Stimulated activated CD4-positive, alpha-beta T cell treated with anti-CD3 and anti-CD28 coated beads, TNF-alpha, amount 100 ng/mL, for 24 hours (primary cell): ENCODE measurements at places on chromosomes 1 and 21.

GRCh38 chr1:23927097-23927496, 13.9 kb upstream of the CNR2 start:
- DNase-seq, result no peak

GRCh38 chr1:152777510-152778137, 2.7 kb downstream of the LCE1F start:
- no peak for DNase-seq

DNA sequence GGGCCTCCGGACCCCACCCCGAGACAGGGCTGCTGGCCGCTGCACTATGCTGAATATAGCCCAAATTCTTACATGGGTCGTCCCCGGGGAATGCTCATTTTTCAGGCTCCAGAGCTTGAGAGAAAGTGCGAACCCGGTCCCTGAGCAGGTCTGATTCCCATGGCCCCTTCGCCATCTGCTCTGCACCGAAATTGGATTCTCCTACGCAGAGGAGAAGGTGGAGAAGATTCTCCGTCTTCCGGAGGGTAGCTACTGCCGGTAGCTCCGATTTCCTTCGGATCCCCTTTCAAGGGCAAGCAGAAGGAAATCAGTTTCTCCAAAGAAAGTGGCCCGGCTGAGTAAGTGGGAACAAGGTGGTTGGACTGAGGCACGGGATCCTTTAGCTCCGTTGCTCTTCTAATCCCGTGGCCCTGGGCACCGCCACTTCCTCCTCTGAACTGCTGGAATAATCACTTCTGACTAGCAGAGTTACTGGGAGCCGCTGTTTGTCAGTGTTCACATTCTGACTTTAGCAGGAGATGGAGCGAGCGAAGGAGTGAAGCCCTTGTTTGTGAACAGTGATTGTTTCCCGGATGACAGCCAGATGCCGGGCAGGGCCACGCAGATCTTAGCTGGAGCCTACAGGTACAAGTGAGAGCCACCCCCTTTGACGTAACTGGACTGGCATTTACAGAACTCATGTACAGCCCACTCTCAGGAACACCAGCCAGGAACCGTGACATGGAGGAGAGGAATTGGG, 1.1 kb upstream of the ZNF496 start:
- DNase-seq, result no peak

- no peak for DNase-seq
Observed at GRCh38 chr1:182953826-182954225, 860 bp upstream of the SHCBP1L start.

DNA sequence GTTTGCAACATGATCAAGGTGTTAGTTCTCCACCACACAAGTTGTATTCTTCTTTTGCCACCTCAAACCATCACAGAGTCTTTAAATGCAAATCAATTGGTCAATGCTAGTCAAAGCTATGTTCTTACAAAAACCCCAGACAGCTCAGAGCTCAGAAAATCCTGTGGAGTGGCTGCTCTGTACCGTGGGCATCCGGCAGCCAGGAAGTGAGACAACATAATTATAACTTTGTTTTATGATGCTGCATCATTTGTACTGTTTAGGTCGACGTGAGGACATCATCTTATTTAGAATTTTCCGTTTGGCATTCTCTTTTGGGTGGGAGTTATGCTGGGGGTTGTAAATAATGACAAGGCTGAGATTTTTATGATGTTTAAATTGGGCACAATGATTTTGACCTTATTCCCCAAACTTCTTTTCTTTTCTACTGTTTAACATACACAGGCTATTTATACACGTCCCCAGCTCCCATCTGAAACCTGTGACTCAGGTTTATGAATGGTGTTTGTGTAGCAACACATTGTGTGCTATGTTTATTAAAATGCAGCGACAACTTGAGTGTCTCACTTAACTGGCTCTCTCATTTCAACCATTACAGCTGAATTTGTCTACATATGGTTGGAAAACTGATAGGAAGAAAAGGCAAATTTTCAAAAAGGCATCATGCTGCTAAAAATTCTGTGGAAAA, 124.0 kb downstream of the CNIH3 start:
- no peak for DNase-seq

DNA sequence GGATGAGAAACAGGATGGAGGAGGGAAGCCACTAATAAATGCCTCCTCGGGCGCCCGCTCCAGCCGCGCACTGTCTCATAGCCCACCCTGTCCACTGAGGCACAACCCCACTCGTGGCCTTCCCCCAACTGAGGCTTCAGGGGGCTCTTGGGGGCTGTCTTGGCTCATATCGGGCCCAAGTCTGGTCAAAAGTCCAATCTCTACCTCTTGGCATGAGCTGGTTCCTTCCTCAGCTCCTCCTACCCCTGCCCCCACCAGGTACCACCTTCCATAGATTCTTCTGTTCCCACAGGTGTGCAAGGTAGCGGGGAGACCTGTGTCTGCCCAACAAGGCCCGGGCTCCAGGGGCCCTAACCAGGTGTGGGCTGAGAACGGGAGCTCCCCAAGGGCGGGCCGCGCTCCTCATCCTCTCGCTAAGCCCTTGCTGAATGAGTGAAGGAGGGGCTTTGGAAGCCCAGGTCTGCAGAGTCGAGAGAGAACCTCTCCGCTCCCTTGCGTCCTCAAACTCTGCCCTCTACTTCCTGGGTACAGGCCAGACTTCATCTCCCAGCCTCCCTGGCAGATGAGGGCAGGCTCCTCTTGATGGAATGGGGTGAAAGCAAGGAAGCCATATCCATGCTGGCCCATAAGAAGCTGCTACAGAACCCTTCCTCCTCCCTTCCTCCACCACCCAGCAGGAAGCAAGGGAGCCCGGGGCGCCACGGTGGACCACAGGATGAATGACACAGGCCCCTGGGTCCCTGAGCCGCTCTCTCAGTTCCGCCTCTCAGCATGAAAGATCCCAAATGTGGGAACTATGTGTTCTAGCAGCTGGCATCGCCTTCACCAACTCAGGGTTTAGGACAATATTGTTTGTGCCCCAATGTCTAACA, 74.7 kb downstream of the PSMG1 start:
- no peak for DNase-seq

DNA sequence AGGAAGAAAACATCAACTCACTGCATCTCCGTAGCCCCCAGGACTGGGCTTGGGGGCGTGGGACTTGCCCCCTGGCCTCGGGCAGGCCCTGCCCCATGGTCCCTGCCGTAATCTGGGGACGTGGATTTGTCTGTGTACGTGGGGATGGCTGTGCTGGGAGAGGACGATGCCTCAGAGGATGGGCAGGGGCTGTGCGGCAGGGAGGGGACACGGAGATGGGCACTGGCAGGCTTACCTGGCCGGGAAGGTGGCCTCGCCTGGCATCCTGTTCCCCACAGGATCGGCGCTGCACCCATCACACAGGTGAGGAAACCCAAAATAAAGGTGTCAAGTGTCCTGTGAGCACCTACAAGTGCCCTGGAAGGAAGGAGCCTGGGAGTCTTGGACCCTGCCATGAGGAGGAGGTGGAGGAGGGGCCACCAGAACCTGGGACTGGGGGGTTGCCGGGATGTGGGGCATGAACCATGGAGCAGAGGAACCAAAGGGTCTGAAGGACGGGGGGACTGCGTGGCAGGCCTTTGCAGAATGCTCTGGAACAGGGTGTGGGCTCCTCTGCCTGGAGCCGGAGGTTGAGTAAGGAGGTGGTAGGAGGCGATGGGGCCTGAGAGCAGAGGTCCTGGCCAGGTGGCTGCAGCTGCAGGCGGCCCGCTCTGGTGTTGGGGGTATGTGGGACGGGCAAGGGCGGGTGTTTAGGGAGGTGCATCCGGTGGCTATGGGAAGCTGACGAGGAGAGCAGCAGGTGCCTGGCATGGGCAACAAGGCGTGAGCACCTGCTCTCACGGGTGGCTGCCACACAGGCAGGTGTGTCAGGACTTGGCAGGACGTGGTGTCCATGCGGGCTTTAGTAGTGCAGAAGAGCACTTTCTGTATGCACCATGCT, 27.8 kb upstream of the LRRC3 start:
- DNase-seq, result no peak
